ENCODE measurements at places on chromosomes 5 and 9.
A peak's percentile ranks its signal among the peaks of the same experiment; 100 is the strongest.

DNA sequence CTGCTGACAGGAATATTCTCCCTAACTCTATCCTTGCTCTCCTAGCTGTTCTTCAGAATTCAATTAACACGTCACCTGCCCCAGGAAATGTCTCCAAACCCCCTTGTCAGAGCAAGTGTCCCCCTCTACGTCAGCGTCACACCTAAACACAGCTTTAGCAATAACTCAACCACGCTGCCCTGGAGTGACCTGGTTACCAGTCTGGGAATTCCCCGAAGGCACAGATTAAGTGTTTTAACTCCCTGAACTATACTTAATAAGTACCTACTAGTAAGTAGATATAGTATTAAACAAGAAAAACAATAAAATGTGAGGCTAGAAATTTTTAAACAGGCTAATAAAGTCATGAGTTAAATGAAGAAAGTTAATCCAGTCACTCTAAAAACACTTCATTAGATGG lies 78.4 kb downstream of the FANCC start:
- no peak for DNase-seq

- DNase-seq, result no peak
Measured at GRCh38 chr5:28748446-28748845, 1710.1 kb upstream of the CDH9 start.

- no peak for DNase-seq
Measured at GRCh38 chr9:37801287-37801850, 772 bp downstream of the DCAF10 start.

DNA sequence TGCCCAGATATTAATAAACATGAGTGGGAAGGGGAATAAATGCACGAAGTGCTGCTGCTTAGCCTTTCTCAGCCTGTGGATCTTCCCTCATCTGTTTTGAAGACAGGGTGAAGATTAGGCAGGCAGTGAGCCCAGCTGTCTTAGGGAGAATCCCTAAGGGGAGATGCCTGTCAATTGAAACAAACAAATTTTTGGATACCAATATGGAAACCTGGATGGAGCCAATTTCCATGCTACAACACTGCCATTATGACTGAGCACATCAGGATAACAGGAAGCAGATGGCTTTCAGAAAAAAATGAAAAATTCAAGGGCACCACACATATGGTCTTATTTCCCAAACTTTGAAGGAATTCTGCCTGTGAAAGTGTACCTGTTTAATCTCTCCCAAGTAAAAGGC lies 80.3 kb downstream of the HMHB1 start:
- DNase-seq, result peak; percentile 24

DNA sequence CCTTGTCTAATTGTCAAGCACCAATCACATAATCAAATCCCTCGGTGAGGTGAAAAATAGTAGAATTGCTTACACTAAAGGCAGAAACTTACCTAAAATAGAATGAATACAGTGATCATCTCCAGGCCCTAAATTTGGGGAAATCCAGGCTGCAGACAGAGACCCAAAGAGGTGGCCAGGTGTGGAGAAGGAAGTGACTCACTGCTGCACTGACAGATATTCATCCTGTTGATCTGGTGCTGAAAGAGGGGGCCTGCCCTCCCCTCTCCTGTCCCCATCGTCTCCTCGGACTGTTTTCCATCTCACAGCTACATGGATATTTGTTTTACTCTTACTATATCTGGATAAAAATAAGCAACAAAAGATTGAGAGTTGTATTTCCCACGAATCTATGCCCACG lies 15.9 kb downstream of the OR2Y1 start:
- no peak for DNase-seq

- no peak for DNase-seq
Measured at GRCh38 chr9:21883642-21884041, 81.2 kb downstream of the MTAP start.

DNA sequence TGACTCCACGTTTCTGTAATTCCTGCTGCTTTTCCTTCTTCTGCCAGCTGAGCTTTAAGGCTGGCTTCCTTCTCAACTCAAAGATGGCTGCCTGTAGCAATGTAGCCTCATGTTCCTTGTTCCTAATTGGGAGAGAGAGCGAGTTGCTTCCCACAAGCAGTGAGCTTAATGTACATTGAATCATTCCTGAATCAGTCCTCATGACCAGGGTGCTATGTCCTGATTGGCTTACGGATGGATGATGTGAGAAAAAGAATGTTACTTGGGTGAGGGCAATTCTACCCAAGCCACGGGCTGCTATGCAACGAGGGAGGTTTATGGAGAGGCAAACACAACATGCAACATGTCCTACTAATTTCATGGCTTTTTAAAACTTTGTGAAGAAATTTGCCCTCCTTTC lies 356.2 kb downstream of the RASEF start:
- DNase-seq, result no peak

DNA sequence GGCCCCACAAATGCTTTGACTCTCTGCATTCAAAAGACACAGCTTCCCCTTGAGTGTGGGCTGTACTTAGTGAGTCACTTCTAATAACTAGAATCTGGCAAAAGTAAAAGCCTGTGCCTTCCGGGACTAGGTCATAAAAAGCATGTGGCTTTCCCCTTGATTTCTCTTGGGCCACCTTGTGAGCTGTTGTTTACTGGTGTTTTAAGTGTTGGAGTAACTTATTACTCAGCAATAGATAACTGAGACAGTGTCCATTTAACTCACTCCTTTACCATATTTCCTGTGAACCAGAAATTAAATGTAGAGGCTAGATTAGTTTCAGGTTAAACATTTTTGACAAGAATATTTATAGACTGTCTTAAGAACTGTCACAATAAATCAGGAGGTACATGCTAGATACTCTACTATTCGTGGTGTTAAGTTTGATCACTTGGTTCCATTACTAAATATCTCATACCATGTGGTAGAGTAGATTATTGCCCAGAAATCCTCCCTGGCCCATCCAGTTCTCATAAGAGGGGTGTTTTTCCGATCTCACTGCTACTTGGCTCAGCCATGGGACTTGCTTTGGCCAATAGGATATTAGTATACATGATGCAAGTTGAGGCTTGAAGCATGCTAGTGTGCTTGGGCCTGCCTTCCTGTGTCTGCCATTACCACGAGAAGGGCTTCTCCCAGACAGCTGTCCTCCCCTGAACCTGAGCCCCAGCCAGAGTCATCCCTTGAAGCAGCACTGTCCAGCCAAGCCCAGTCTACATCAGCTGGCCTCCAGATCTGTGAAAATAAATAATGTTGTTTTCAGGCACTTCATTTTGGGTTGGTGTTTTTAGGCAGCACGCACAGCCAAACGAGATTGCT lies 10.4 kb upstream of the CMBL start:
- DNase-seq, result no peak

- DNase-seq, result no peak
Measured at GRCh38 chr5:120146787-120147186, 317.3 kb upstream of the PRR16 start.

GRCh38 chr9:80093695-80094094 lies 521.9 kb downstream of the TLE4 start:
- DNase-seq, result no peak

GRCh38 chr5:56561-57290 lies 35.2 kb upstream of the PLEKHG4B start:
- no peak for DNase-seq

DNA sequence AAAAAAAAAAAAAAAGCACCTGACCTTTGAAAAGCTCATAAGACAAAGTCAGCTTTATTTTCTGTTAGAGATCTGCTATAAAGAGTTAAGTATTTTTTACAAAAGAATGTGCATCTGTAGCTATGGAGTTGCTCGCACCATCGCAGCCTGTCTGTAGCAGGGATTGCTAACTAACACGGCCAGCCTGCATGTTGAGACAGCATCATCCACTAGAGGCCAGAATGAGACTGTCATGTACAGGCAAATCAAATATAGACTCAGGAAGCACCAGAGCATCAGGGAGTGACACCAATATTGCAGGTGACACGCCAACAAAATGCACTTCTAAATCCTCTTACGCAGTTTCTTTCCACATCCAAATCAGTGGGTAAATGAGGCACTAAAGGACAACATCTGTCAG lies 136.3 kb upstream of the RASEF start:
- no peak for DNase-seq

GRCh38 chr5:143315929-143316328 lies 87.6 kb downstream of the NR3C1 start:
- no peak for DNase-seq

- DNase-seq, result no peak
Measured at GRCh38 chr5:154860765-154861164, 2.3 kb downstream of the CNOT8 start.

DNA sequence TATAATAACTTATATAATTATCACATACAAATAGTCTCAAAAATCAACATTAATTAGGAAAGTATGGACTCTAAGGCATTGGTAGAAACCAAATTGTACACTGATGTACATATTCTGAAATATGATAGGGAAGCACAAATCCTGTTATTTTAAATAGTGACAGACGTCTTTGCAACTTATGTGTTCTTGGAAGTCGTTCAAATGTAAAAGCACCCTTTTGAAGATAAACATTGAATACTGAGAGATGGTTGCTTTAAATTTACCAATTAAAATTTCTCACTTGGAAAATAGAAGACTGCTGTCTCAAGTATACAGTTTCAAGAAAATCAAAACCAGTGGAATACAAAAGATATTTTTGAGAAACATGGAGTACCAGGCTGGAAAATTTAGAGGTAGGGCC lies 457.4 kb upstream of the NUDT12 start:
- DNase-seq, result no peak

DNA sequence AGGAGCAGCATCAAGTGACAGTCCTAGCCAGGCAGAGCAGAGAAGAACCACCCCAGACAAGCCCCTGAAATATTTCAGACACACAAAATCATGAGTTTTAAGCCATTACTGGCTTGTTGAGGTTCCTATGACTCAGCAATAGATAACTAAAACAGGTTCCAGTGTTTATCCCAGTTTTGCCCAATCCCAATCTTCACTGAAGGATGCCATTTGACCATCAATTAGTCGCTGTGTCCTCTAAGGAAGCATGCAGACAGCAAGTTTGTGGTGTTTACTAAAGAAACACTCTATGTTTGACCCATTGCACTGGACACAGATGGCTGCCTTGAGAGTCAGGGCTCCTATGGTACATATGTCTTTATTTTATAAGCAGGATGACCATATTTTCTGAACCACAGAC lies 186.7 kb downstream of the SYK start:
- no peak for DNase-seq

GRCh38 chr9:83238871-83239640 lies 176.1 kb upstream of the RASEF start:
- DNase-seq, result no peak

GRCh38 chr9:87713988-87714330 lies 12.0 kb upstream of the CTSL start:
- DNase-seq, result no peak

GRCh38 chr5:96733771-96734500 lies 71.8 kb downstream of the CAST start:
- DNase-seq, result no peak

- no peak for DNase-seq
Measured at GRCh38 chr5:123811831-123812230, 299.9 kb downstream of the CSNK1G3 start.

DNA sequence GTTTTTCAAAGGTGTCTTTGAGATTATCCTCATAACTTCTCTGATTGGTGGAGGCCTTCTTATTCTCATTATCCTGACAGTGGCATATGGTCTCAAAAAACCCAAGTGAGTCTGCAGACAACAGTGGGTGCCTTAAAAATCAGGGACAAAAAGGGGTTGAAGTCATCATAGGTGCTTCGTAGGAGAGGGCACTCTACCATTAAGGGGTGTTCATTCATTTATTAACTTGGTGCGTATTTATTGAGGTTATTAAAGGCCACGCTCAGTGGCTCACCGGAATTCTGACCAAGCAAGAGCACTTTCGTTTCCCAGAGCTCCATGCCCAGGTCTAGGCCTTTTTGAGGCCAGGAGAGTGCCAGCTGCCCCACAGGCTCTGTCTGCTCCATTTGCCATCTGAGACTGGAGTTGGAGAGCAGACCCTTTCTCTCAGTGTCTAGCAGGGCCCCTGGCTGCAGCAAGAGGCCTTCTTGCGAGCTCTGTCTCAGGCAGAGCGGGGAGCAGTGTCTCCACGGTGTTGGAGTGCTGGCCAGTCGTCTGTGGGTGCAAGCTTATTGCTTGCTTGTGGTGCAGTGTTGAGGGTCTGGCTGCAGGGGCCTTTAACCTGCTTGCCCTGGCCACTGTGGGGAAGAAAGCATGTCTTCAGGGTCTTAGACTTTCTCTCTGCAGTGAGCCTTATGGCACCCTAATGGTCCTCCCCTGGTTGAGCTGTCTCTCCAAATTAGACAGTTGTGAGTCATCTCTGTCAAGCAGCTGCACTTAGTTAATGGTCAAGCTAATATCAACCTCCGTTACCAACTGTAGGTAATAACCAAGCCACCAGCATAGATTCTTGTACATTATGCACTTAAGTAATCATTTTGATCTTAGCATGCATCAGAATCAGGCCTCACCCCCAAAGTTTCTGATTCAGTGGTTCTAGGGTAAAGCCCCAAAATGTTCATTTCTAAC lies 62.6 kb downstream of the IL31RA start:
- no peak for DNase-seq

- DNase-seq, result no peak
Measured at GRCh38 chr5:143573568-143574170, 170.2 kb upstream of the NR3C1 start.

DNA sequence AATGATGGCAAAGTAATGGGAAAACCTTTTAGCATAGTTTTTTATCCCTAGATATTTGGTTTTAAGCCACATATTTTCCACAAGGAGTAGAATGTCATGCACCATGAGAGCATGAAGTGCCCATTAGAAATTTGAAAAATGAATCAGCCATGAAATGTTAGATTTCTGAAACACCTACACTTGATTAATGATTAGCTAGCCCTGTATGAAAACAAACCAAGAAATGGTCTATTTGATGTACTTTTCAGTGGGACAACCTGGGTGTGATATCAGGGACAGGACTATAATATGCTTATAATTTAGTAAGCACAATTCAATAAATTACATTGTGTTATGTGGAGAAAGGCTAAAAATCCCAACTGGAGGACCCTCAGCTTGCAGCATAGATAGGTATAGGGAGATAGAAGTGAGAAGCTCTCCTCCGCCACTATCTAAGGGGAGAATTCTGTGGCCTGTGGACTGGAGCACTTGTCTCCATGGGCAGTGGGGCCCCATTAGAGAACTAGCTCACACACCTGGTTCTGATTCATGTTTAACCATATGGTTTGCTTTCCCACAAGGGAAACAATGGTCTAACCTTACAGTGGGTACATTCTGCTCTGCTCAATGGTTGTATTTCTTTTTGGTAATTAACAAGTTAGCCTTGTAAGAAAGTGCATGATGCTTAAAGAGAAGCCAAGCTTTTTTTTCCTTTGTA lies 35.2 kb downstream of the NUP214 start:
- no peak for DNase-seq

- no peak for DNase-seq
Measured at GRCh38 chr9:27489087-27489876, 34.8 kb upstream of the IFNK start.

DNA sequence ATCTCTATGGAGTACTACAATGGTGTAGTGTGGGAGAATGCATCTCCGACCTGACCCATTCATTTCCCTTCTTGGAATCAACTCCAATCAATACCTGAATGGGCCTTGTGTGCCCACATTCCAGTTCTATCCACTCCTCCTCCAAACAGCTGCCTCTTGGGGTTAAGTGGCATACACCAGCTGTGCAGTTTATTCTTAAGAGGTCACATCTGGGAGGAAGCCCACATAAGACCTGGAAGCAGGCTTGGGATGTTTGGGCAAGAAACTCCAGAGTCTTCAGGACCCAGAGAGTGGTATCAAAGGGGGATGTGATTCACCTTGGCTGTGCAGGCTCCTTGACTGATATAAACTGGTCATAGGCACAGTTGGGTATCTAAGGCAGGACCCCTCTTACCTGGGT lies 46.0 kb downstream of the ACTBL2 start:
- DNase-seq, result no peak

Measured in anterior cingulate cortex (tissue), 58 donors.